ENCODE measurements at places on chromosomes 12 and 14.

DNA sequence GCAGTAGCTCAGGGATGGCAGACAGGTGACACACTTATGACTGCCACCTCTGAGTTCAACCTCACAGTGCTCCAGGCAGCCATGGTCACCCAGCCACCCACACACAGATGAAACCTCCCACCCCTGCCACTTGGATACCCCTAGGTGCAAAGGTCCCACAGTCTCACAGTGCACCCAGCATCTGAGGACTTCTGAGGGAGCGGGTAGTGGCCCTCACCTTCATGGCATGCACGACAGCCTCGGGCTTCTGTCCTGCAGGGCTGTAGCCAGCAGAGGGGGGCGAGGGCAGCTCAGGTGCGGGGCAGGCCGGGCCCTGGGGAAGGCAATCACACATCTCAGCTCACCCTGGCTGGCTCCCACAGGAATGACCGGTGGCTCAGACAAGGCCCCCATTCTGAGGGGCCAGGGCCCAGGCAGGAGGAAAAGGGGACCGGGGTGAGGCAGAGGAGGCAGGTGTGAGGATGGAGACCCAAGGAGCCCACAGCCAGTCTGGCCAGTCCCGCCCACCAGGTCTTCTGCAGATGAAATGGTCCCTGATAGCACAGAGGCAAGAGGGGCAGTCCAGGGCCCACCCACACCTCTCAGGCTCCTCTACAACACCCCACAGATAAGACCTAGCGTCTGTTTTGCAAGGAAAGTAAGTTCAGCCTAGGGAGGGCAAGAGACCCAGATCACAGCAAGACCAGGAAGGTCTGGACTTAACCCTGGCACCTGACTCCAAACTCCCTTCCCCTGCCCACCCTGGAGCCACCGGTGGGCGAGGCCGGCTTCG, 35.8 kb downstream of the CCNK start:
- H3K27ac ChIP-seq, result no peak overlapping the region
- H3K36me3 ChIP-seq, result peaks cover 12% of the 10 kb centered on the region
- peaks cover 12% of the 10 kb centered on the region for H3K4me1 ChIP-seq
- no peak for DNase-seq
- no peak overlapping the region for H3K4me3 ChIP-seq

DNA sequence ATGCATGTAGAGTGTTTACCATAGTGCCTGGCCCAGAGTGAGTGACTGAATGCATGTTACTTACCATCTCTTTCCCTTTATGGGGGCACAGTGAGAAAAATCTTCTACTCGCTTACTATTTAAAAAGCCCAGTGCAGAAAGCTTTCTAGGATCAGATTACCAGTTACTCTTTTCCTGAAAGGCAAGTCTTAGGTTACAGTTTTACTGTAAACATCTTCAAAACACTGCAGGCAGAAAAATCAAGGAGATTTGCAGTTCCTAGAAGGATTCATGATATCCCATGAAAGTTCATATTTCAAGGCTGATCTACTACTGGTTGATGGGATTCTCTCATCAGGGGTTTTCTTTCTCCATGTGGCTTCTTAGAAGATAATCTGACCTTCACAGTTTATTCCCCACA, 29.3 kb upstream of the DAAM1 start:
- H3K27ac ChIP-seq, result no peak overlapping the region
- H3K27me3 ChIP-seq, result no peaks in the 10 kb centered on the region
- peaks cover 5% of the 10 kb centered on the region for H3K4me1 ChIP-seq
- no peaks in the 10 kb centered on the region for H3K36me3 ChIP-seq
- H3K4me3 ChIP-seq, result no peak overlapping the region
- no peak for DNase-seq

DNA sequence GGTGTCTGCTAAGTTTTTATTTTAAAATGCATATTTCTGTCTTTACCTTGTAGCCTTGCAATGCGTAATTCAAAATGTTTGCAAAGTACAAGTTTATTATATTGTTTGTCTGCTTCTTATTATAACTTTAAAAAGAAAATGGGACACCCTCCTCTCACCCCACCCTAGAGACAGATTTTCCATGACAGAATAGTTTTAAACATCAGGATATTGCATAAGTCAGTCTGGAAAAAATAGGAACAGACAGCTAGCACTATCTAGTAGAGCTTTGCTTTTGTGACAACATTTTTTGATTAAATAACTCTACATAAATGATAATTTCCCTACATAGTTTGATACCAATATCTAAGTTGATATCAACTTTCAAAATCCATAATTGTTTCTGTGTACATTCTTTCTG, 71.3 kb downstream of the PDE3A start:
- DNase-seq, result no peak
- H3K4me3 ChIP-seq, result no peak overlapping the region
- no peaks in the 10 kb centered on the region for H3K4me1 ChIP-seq
- no peaks in the 10 kb centered on the region for H3K36me3 ChIP-seq

GRCh38 chr12:75568393-75568792, 57.0 kb upstream of the KRR1 start:
- DNase-seq, result no peak
- no peak overlapping the region for H3K4me3 ChIP-seq
- H3K27me3 ChIP-seq, result no peaks in the 10 kb centered on the region

- H3K4me3 ChIP-seq, result no peak overlapping the region
- no peak overlapping the region for H3K27ac ChIP-seq
- H3K36me3 ChIP-seq, result no peaks in the 10 kb centered on the region
- H3K27me3 ChIP-seq, result no peaks in the 10 kb centered on the region
Measured at GRCh38 chr12:60100852-60101251, 505.0 kb downstream of the SLC16A7 start.

DNA sequence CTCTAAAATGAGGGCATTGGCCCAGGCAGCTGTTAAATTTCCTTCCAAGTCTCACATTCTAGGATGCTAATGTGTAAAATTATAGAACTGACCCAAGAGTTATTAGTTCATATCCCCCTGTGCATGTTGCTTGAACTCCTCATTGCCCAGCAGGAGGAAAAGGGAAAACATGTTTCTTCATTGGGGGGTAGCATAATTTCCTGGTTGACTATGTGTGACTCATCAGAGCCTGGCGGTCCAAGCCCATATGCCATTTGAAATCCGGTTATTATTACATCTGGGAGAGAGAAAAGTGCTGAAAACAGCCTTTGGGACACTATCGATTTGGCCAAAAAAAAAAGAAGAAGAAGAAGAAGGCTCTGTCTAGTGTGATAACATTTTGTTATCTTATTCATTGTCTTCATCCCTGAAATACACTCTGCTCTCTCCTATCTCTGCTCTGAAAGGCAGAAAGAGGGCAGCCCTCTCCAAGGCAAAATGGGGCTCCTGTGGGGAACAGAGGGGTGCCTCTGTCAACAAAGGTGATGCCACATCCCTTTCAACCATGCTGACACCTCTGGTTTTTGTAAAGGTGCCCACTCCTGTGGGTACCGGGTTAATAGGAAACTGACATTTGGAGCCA, 114.2 kb downstream of the DAD1 start:
- peaks cover 17% of the 10 kb centered on the region for H3K4me1 ChIP-seq
- H3K4me3 ChIP-seq, result no peak overlapping the region
- no peaks in the 10 kb centered on the region for H3K27me3 ChIP-seq
- no peak for DNase-seq

- H3K4me1 ChIP-seq, result no peaks in the 10 kb centered on the region
- H3K4me3 ChIP-seq, result no peak overlapping the region
- no peaks in the 10 kb centered on the region for H3K27me3 ChIP-seq
- no peak overlapping the region for H3K27ac ChIP-seq
- no peaks in the 10 kb centered on the region for H3K36me3 ChIP-seq
Measured at GRCh38 chr14:76034566-76034965, 49.0 kb downstream of the IFT43 start.

- no peaks in the 10 kb centered on the region for H3K4me1 ChIP-seq
- H3K4me3 ChIP-seq, result no peak overlapping the region
- H3K36me3 ChIP-seq, result no peaks in the 10 kb centered on the region
- H3K27ac ChIP-seq, result no peak overlapping the region
- H3K27me3 ChIP-seq, result no peaks in the 10 kb centered on the region
Measured at GRCh38 chr12:30002677-30003076, 218.9 kb upstream of the TMTC1 start.

- H3K27ac ChIP-seq, result no peak overlapping the region
- no peaks in the 10 kb centered on the region for H3K4me1 ChIP-seq
- no peaks in the 10 kb centered on the region for H3K27me3 ChIP-seq
- no peaks in the 10 kb centered on the region for H3K36me3 ChIP-seq
- DNase-seq, result no peak
Measured at GRCh38 chr14:39939023-39939422, 506.8 kb upstream of the FBXO33 start.

GRCh38 chr14:29749829-29750228, 177.8 kb downstream of the PRKD1 start:
- no peak overlapping the region for H3K4me3 ChIP-seq
- H3K27ac ChIP-seq, result no peak overlapping the region
- DNase-seq, result no peak
- no peaks in the 10 kb centered on the region for H3K36me3 ChIP-seq

- DNase-seq, result no peak
- no peaks in the 10 kb centered on the region for H3K27me3 ChIP-seq
- no peaks in the 10 kb centered on the region for H3K36me3 ChIP-seq
- no peak overlapping the region for H3K4me3 ChIP-seq
Measured at GRCh38 chr12:15152456-15152855, 68.8 kb downstream of the RERG start.

DNA sequence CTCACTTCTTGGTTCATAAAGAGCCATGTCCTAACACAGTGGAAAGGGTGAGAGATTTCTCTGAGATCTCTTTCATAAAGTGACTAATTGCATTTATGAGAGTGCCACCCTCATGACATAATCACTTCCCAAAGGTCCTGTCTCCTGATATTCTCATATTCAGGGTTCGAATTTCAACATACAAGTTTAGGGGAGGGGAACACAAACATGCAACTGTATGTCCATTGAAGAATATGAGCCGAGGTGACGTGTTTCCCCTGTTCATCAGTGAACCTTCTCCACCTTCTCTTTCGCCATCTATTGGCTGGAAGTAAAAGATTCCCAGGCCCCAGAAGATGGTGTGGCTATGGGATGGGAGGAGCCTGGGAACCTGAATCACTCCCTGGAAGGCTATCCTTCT, 354.2 kb upstream of the ATP2B1 start:
- H3K27ac ChIP-seq, result no peak overlapping the region
- no peaks in the 10 kb centered on the region for H3K27me3 ChIP-seq
- H3K36me3 ChIP-seq, result no peaks in the 10 kb centered on the region
- H3K4me3 ChIP-seq, result no peak overlapping the region
- no peaks in the 10 kb centered on the region for H3K4me1 ChIP-seq

DNA sequence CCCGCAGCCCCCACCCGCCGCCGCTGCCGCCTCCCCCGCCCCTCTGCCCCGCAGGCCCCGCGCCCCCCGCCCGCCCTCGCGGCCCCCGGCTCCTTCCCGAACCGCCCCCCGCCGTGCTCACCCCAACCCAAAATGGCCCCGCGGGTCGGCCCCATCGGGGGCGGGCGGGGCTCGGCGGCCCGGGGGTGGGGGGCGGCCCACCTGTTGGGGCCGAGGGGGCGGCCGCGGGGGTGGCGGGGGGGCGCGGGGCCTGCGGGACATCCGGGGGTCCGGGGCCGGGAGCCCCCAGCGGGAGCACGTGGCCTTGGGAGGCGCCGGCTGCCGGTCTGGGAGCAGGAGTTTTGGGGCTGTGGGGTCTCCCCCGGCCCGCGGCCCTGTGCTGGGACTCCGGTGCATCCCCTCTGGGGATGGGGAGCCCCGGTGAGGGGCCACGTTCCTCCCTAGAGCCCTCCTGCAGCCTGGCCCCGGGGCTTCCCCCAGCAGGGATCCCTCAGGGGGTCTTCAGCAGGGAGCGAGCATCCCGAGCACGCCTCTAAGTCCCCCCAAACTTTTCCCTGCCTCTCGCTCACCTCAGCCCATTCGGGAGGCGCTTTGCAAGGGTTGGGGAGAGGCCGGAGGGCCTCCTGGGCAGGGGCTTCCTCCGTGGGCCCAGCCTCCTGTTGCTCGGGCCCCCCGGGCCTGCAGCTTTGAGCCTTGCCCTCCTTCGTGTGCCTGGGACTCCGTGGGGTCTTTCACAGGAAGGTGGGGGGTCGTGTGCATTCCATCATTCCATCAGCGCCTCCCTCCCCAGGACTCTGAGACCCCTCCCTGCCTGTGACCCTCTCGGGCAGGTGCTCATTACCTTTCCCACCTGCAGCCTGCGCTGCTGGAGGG, 710 bp downstream of the MTA1 start:
- no peak for DNase-seq
- no peaks in the 10 kb centered on the region for H3K27me3 ChIP-seq

DNA sequence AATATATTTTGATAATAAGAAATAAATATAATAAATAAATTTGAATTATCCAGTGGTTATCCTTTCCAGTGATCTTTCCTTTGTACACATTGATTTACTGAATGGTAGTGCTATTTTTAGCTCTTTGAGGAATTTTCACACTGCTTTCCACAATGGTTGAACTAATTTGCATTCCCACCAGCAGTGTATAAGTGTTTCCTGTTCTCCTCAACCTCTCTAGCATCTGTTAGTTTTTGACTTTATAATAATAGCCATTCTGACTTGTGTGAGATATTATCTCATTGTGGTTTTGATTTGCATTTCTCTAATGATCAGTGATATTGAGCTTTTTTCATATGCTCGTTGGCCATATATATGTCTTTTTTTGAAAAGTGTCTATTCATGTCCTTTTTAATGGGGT, 333.7 kb downstream of the RAD51B start:
- H3K27me3 ChIP-seq, result no peaks in the 10 kb centered on the region
- no peak overlapping the region for H3K4me3 ChIP-seq
- H3K27ac ChIP-seq, result no peak overlapping the region
- H3K36me3 ChIP-seq, result no peaks in the 10 kb centered on the region
- DNase-seq, result no peak

DNA sequence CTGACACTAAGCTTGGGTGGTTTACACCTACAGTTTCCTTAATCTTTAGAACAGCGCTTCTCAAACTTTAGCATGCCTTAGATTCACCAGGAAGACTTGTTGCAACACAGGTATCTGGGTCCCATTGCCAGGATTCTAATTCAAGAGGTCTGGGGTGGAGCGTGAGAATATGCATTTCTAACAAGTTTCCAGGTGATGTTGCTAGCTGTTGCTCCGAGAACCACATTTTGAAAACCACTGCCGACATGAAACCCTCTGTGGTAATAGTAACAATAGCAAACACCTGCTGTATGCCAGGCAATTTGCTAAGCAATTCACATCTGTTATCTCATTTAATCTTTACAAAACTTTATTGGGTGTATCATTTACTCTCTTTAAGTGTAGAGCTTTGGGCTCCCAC, 58.6 kb downstream of the TRHDE start:
- H3K4me1 ChIP-seq, result no peaks in the 10 kb centered on the region
- DNase-seq, result no peak
- H3K4me3 ChIP-seq, result no peak overlapping the region

DNA sequence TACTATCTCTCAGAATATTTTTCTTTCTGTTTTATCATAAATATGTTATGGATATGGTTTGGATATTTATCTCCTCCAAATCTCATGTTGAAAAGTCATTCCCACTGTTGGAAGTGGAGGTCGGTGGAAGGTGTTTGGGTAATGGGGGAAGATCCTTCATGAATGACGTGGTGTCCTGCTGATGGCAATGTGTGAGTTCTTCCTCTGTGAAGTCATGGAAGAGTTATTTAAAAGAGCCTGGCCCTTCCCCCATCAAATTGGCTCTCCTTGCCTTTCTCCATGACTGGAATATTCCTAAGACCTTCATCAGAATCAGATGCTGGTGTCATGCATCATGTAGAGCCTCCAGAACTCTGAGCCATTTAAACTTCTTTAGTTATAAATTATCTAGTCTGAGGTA, 1291.6 kb downstream of the FSCB start:
- DNase-seq, result no peak
- H3K4me1 ChIP-seq, result no peaks in the 10 kb centered on the region
- no peaks in the 10 kb centered on the region for H3K36me3 ChIP-seq
- no peaks in the 10 kb centered on the region for H3K27me3 ChIP-seq
- no peak overlapping the region for H3K4me3 ChIP-seq
- H3K27ac ChIP-seq, result no peak overlapping the region

All from neuronal stem cell (in vitro differentiated cells).